Hair follicle dermal papilla cell (primary cell): ENCODE measurements at places on chromosomes 3 and 15. TPM values are rescaled to one million over a fixed set of nuclear protein-coding genes. Genes with fewer than 3 reads are reported as not detected.

AGBL1 gene
- not detected in 2 replicates for total RNA-seq

CCR5 gene
- not detected in 2 replicates for total RNA-seq

TGM4 gene
- not detected in 2 replicates for total RNA-seq

HHLA2 gene
- total RNA-seq, result not detected in 2 replicates

CCR9 gene
- total RNA-seq, result not detected in 2 replicates

ZNF592 gene
- total RNA-seq, result 14.8 and 16.1 TPM in 2 replicates

NRG4 gene
- not detected in 2 replicates for total RNA-seq

UBE2E2 gene
- 36.2 and 40.7 TPM in 2 replicates for total RNA-seq

PAK6 gene
- 0.12 and 0.32 TPM in 2 replicates for total RNA-seq

ZBTB11 gene
- total RNA-seq, result 20.5 and 23.7 TPM in 2 replicates

SLC28A2 gene
- total RNA-seq, result not detected in 2 replicates

MUC4 gene
- not detected in 2 replicates for total RNA-seq

MCF2L2 gene
- total RNA-seq, result 0.32 and 0.36 TPM in 2 replicates

NOX5 gene
- 0.49 and 0.65 TPM in 2 replicates for total RNA-seq

RTP3 gene
- not detected in 2 replicates for total RNA-seq

AGTR1 gene
- 37.2 and 42.3 TPM in 2 replicates for total RNA-seq

GOLGA6L4 gene
- total RNA-seq, result 1.3 and 1.5 TPM in 2 replicates

PLA1A gene
- not detected in 2 replicates for total RNA-seq

MEX3B gene
- total RNA-seq, result 2.3 and 4.4 TPM in 2 replicates

CLDN18 gene
- total RNA-seq, result under 0.01 TPM in 1 of 2 replicates, not detected in the other

RTP1 gene
- total RNA-seq, result not detected in 2 replicates

HES1 gene
- total RNA-seq, result 5.0 and 6.3 TPM in 2 replicates

HTR3E gene
- not detected in 2 replicates for total RNA-seq

CPNE9 gene
- total RNA-seq, result not detected in 2 replicates

GLDN gene
- total RNA-seq, result 9.4 and 18.3 TPM in 2 replicates

LTK gene
- total RNA-seq, result 0.12 and 0.32 TPM in 2 replicates

LMAN1L gene
- not detected in 2 replicates for total RNA-seq

PBRM1 gene
- 75.4 and 82.8 TPM in 2 replicates for total RNA-seq

BLM gene
- 0.49 and 0.61 TPM in 2 replicates for total RNA-seq

DUOXA2 gene
- not detected in 2 replicates for total RNA-seq

GYG1 gene
- total RNA-seq, result 32.5 and 34.2 TPM in 2 replicates

ACKR2 gene
- total RNA-seq, result not detected in 2 replicates

GOLGA8M gene
- 0.16 and 0.73 TPM in 2 replicates for total RNA-seq

PEX5L gene
- total RNA-seq, result 0.24 and 0.65 TPM in 2 replicates

MYNN gene
- total RNA-seq, result 22.3 and 25.6 TPM in 2 replicates

SNX1 gene
- 49.5 and 52.6 TPM in 2 replicates for total RNA-seq

LRRIQ4 gene
- total RNA-seq, result 0.16 and 0.36 TPM in 2 replicates

TUSC7 gene
- not detected in 2 replicates for total RNA-seq
